ENCODE measurements at places on chromosomes 7 and 10.

DNA sequence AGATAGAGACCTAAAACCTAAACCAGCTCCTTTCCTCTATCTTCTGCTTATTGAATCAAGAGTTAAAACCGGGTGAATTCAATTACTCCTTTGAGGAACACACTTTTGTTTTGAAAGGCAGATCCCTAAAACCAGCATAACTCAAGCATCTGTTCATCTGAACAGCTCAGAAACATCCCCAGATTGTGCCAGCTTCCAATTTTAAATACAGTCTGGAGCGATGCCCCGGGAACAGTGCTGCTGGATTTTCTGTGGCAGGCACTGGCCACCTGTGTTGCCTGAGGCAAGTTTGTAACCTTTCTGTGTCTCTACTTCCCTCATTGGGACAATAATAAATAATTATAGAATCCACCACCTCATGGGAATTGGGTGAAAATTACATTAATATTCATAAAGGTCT, 281.4 kb upstream of the NFE2L3 start:
- no peak for DNase-seq

DNA sequence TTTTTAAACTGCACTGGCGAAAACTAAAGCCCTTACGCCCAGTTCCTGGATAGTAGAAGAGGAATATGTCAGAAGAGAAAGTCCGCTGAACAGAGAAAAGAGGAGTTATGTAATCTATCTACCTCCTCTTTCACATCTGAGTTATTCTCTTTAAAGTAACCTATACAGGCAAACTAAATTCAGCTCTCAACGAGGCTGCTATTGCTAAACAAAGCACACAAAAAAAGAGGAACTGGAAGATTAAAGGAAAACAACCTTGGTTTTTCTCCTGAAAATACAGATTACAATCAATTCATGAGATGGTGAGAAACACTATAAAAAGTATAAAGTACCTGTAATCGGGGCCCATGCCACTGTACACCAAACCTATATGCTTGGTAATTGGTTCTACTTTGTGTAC, 5.8 kb downstream of the PSMA2 start:
- no peak for DNase-seq

DNA sequence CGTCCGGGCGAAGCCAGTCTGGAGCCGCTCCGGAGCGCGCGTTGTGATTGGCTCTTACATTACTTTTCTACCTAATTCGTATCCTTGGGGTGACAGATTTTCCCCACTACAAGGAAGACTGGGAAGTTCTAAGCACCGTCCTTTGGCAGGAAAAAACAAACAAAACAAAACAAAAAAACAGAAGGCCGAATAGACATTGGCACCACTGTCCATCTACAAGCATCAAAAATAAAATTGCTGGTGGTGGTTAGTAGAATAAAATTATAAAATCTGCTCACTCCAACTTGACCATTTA, 651 bp upstream of the SKAP2 start:
- DNase-seq, result no peak

DNA sequence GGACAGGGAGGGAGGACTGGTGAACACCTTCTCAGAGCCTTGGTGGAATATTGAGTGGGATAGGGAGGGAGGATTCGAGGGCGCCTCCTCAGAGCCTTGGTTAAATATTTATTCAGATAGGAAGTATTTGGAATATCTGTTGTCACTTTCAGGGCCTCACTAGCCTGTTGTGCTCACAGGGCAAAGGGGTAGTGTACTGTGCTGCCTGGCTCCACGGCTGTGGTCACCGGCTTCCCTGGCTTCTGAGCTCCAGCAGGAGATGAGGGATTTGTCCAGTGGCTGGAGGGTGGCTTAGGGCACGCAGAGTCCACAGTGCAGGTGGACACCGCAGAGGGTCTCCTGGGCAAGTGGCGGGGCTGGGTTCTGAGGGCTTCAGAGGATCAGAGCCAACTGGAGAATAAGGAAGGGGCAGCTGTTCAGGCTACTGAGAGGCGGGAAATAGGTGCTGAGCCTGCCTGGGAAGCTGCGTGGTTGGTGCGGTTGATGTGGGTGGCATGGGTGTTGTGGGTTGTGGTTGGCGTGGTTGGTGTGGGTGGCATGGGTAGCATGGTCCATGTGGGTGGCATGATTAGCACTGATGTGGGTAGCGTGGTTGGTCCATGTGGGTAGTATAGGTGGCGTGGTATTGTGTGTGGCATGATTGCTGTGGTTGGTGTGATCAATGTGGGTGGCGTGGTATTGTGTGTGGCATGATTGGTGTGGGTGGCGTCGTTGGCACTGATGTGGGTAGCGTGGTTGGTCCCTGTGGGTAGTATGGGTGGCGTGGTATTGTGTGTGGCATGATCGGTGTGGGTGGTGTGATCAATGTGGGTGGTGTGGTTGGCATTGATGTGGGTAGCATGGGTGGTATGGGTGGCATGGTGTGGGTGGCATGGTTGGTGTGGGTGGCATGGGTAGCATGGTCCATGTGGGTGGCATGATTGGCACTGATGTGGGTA, 16.7 kb downstream of the INPP5A start:
- no peak for DNase-seq

GRCh38 chr7:42575171-42575570, 336.7 kb downstream of the C7orf25 start:
- no peak for DNase-seq

All from small intestine (tissue), 16 donors.